ENCODE measurements at places on chromosomes 13 and 19. TPM values are rescaled to one million over a fixed set of nuclear protein-coding genes. Genes with fewer than 3 reads are reported as not detected.
A peak's percentile ranks its signal among the peaks of the same experiment; 100 is the strongest.

- DNase-seq, result no peak
Measured at GRCh38 chr19:16199275-16199932, 1.7 kb downstream of the AP1M1 start.

DNA sequence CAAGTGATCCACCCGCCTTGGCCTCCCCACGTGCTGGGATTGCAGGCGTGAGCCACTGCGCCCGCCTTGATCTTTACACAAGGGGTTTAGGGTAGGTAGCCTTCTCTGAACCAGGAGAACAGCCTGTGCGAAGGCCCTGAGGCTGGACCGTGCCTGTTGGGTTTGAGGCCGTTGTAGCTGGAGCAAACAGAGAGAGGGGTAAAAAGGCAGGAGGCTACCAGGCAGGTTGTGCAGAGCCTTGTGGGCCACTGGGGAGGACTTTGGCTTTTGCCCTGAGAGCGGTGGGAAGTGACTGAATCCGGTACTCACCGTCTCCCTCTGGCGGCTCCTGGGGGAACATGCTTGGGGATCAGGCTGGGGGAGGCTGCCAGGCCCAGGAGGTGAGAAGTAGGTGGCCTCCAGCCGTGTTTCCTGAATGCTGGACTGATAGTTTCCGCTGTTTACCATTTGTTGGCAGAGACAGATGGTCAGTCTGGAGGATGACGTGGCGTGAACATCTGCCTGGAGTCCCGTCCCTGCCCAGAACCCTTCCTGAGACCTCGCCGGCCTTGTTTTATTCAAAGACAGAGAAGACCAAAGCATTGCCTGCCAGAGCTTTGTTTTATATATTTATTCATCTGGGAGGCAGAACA is 24.6 kb downstream of the SPC24 start:
- DNase-seq, result peak; percentile 66

GRCh38 chr19:24046550-24046949 is 40.4 kb upstream of the ZNF254 start:
- no peak for DNase-seq

DNA sequence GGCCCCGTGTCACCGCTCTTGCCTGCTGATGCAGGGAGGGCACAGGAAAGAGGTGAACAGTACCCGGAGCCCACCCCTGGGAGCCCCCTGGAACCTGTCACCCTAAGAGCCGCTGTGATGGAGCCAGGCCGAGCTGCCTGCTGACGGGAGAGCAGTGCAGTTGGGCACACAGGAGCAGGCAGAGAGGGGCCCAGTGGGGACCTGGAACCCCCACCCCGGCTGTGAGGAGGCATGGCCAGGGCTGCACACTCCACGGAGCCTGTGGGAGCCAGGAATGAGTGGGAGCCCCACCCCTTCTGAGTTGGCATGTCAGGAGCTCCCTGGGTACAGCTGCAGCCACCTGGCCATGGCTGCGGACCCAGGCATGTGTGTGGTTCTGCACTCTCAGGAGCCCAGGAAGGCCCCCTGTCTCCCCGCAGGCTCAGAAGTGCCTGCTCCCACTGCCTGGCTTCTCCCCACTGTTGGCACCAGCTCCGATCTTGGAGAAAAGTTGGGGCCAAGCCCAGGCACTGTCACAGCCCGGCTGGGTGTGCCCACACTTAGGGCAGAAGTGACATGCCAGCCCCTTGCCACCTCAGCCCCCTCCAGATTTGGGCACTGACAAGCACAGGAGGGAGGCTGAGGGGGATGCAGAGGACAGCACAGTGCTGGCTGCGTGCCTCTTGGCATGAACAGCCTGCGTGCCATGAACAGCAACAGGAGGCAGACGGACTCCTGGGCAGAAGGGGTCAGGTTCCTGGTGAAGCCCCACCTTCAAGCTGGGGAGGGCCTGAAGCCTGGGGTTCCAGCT is 6.3 kb downstream of the CFAP97D2 start:
- no peak for DNase-seq

DNA sequence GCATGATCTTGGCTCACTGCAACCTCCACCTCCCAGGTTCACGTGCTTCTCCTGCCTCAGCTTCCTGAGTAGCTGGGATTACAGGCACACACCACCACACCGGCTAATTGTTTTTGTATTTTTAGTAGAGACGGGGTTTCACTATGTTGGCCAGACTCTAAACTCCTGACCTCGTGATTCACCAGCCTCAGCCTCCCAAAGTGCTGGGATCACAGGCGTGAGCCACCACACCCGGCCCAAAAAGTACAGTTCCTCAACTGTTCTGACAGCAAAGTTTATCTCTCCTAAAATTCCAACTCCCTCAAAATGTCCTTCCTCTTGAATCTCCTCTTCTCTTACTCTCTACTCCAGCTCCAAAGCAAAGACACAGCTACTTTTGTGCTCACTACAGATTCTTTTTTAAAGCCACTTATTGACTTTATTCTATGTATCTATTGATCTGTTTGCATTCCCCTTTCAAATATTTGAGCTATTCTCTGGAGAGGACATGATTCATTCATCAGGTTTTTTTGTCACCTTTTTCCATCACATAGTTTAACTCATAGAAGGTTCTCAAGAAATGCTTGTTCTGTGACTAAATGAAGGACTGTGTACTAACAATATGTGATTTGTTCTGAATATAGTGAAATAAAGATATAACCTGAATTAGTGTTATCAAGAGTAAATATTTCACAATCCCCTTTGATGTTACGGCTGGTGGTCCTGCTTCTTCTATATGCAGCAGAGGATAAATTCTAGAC is 142.2 kb downstream of the TBC1D4 start:
- no peak for DNase-seq

DNA sequence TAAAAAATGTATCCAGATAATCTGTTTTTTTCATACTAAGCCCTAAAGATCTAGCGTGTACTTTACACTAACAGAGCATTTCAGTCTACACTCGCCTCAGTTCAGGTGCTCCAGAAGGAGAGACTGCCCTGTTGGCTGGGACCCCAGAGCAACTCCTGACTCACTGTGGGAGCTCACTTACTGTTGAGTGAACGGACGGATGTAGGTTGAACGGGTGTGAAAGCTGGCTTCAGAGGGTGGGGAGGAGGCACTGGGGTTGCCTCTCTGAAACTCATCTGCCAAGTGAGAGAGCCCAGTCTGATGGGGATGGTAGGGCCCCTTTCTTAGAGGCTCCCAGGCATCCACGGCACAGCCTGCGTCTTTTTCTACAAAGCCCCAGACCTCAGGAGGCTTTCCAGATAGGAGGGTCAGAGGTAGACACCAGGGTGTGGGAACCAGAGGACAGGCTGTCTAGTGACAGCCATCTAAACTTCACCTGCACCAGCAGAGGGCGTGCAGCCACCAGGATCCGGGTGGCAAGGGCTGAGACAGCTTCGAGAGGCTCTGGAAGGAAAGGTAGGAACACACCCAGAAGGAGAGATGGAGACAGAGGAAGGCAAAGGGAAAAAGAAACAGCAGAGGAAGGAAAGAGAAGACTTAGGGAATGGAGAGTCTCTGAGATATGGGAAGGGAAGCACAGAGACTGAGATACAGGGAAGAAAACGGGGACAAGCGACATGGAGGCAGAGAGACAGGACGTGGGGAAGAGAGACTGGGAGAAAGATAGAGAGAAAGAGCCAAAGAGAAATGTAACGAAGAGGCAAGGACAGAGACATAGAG is 3.7 kb downstream of the KASH5 start:
- DNase-seq, result peak; percentile 65

DNA sequence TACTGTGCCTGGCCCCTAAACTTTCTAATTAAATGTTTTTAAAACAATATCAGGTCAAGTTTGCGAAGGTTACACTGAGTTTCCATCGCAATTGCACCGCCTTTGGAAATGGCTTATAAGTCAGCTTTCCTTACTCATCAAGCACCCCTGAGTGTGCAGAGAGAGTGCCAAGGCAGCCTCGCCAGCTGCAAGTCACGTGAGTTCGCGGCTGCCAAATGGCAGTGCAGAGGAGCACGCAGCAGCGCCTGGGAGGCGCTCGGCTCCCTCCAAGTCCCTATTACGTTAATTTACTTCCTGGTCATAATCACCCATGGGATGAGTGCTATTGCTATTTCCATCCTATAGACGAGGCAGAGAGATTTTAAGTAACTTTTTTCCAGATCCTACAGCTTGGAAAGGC is 319.6 kb downstream of the TEX29 start:
- no peak for DNase-seq

GRCh38 chr19:30403203-30403985 is 31.2 kb downstream of the ZNF536 start:
- no peak for DNase-seq

- DNase-seq, result no peak
Measured at GRCh38 chr19:57615346-57615745, 1.3 kb downstream of the ZNF134 start.

Gene DACH1
- 2.2 TPM for total RNA-seq

Gene CRLF1
- 27.4 TPM for total RNA-seq

Gene POLR1G
- 10.8 TPM for total RNA-seq

Gene NDUFA13
- 93.6 TPM for total RNA-seq

Gene PVR
- total RNA-seq, result 55.3 TPM

Data from tibial nerve (tissue), 4 donors.